ENCODE measurements at places on chromosomes 7 and 10. TPM values are rescaled to one million over a fixed set of nuclear protein-coding genes. Genes with fewer than 3 reads are reported as not detected.

The EEPD1 gene
- 2.1 TPM for total RNA-seq

The C7orf33 gene
- 0.23 TPM for total RNA-seq

The EMX2 gene
- total RNA-seq, result 4.9 TPM

DNA sequence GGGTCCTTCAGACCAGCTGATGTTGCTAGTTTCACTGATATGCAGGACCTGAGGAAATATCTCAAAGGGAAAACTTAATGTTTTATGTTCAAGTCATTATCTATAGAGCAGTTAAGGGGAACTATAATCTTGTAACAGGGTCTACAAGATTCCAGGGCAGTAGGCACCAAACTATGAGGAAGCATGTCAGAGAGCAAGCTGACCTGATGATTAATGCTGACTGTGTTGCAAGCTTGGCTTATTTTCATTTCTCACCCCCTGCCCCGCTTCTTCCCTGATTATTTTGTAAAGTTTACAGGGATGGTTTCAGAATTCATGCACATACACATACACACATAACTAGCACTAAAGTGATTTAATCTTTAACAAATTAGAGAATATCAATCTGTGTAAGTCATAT, 84.3 kb upstream of the CACNA2D1 start:
- no peak for DNase-seq
- no peaks in the 10 kb centered on the region for H3K36me3 ChIP-seq
- no peak overlapping the region for H3K4me3 ChIP-seq
- no peaks in the 10 kb centered on the region for H3K4me1 ChIP-seq

GRCh38 chr10:59894114-59894513, 12.2 kb downstream of the CCDC6 start:
- peaks cover 33% of the 10 kb centered on the region for H3K4me1 ChIP-seq
- H3K27ac ChIP-seq, result no peak overlapping the region
- no peaks in the 10 kb centered on the region for H3K36me3 ChIP-seq
- no peak for DNase-seq

The MORN4 gene
- total RNA-seq, result 9.7 TPM

The HOXA7 gene
- total RNA-seq, result 19.7 TPM

DNA sequence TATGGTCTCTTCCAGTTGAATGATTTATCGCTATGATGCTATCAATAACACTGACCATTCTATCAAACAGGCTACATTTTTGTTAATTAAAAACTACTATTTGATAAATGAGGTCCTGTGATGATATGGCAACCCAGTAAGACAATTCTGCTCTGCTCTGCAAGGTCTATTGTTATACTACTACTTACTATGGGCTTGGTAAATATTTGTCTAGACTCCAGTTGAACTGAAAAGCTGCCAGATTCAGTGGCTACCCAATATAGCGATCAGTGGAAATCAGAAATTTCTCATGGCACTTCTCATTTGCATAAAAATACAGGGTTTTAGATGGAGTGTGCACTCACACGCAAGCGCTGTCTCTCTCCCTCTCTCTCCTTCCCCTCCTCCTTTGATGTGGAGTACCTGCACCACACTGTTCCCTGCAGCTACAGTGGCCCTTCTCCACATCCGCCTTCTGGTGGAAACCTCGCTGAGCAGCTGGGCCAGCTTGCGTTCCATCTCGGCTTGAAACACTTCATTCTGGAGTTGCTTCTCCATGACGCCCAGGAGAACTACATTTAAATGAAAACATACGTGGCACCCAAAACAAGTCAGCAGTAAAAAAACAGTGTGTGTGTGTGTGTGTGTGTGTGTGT, 77.9 kb downstream of the KIAA1549 start:
- H3K4me3 ChIP-seq, result no peak overlapping the region
- no peak for DNase-seq
- no peaks in the 10 kb centered on the region for H3K4me1 ChIP-seq
- H3K36me3 ChIP-seq, result no peaks in the 10 kb centered on the region

- no peak overlapping the region for H3K27ac ChIP-seq
- H3K27me3 ChIP-seq, result no peaks in the 10 kb centered on the region
- H3K36me3 ChIP-seq, result no peaks in the 10 kb centered on the region
- H3K4me1 ChIP-seq, result no peaks in the 10 kb centered on the region
- DNase-seq, result no peak
Measured at GRCh38 chr7:68840991-68841390, 757.3 kb upstream of the AUTS2 start.

DNA sequence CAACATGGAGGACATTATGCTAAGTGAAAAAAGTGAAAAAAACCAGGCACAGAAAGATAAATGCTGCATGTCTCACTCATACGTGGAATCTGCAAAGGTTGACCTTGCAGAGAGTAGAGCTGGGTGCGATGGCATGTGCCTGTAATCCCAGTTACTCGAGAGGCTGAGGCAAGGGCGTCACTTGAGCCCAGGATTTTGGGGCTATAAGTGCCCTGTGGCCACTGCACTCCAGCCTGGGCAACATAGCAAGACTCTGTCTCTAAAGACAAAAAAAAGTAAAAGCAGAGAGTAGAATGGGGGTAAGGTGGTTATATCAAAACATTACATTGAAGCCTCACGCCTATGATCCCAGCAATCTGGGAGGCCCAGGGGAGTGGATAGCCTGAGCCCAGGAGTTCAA, 22.8 kb downstream of the CBX3 start:
- no peak overlapping the region for H3K27ac ChIP-seq
- H3K36me3 ChIP-seq, result no peaks in the 10 kb centered on the region
- no peak overlapping the region for H3K4me3 ChIP-seq

DNA sequence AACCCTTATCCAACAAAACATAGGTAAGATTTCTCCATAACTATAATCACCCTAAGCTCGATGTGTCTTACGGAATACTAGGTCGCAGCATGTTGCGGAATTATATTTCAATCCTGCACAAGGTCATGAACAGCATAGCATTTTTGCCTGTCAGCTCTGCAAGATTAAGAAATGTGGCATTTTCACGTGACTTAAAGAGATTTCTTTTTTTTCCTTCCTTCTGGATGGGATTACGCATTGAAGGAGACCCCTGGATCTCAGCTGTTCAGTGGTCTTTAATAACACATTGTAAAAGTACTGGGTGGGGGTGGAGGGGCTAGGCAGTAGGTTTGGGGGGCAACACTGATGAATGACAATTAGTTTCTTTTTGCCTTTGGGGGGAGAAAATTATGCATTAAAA, 106.7 kb downstream of the CUBN start:
- H3K36me3 ChIP-seq, result no peaks in the 10 kb centered on the region
- no peaks in the 10 kb centered on the region for H3K4me1 ChIP-seq
- H3K4me3 ChIP-seq, result no peak overlapping the region
- DNase-seq, result no peak

DNA sequence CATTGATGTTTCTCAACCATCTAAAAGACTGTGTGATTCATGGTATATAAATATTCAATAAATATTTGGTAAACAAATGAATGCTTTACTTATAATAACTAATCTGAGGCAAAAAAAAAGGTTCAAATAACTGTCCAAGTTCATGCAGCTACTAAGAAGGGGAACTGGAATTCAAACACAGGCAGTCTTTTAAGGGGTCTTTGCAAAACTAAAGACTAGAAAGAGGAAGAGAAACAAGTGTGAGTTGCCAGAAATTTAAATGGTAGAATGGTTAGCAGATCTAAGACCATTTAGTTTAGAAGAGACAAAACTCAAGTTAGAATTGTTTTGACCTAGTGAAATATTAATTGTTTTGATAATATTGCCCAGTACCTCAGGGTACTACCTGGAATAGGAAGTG, 642.0 kb upstream of the LRRN3 start:
- no peaks in the 10 kb centered on the region for H3K36me3 ChIP-seq
- H3K4me1 ChIP-seq, result no peaks in the 10 kb centered on the region
- H3K27me3 ChIP-seq, result no peaks in the 10 kb centered on the region
- no peak overlapping the region for H3K4me3 ChIP-seq
- no peak overlapping the region for H3K27ac ChIP-seq

DNA sequence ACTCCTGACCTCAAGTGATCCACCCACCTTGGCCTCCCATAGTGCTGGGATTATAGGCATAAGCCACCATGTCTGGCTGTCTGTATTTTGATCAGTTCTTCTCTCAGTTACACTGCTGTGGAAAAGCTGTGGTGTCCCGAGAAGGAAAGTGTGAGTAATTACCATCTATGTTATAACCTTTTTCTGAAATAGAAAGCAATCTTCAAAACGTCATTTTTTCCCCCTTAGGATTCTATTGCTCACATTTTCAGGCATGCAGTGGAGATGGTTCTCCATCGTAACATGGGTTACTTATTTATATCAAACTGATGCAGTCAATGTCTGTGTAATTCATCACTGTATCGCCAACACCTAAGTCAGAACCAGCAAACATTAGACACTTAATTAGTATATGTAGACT, 103.5 kb upstream of the FAM3C start:
- no peak for DNase-seq
- H3K4me1 ChIP-seq, result no peaks in the 10 kb centered on the region
- H3K36me3 ChIP-seq, result no peaks in the 10 kb centered on the region
- H3K4me3 ChIP-seq, result no peak overlapping the region
- H3K27ac ChIP-seq, result no peak overlapping the region

GRCh38 chr7:100942045-100942774, 7.1 kb upstream of the MUC3A start:
- peak; percentile 71 for DNase-seq
- H3K4me3 ChIP-seq, result no peak overlapping the region
- no peaks in the 10 kb centered on the region for H3K27me3 ChIP-seq
- H3K4me1 ChIP-seq, result peaks cover 13% of the 10 kb centered on the region
- peak overlapping the region; percentile 2 for H3K27ac ChIP-seq
- H3K36me3 ChIP-seq, result no peaks in the 10 kb centered on the region

The AKR1C4 gene
- total RNA-seq, result 0.25 TPM

All from Caco-2 (cell line).